ENCODE measurements at places on chromosomes 3 and 15. TPM values are rescaled to one million over a fixed set of nuclear protein-coding genes. Genes with fewer than 3 reads are reported as not detected.

The ATP8B4 gene
- total RNA-seq = 5.1 TPM

The TTLL13 gene
- 0.46 TPM for total RNA-seq

The MESP2 gene
- 0.14 TPM for total RNA-seq

The DPPA2 gene
- not detected for total RNA-seq

The GOLGA6A gene
- not detected for total RNA-seq

The GP9 gene
- not detected for total RNA-seq

The MAP2K5 gene
- 18.0 TPM for total RNA-seq

The RFTN1 gene
- total RNA-seq = 101 TPM

The SLC22A14 gene
- not detected for total RNA-seq

The ACP3 gene
- total RNA-seq = not detected

The SLCO3A1 gene
- total RNA-seq = 5.8 TPM

The TMEM41A gene
- total RNA-seq = 19.6 TPM

The CCDC9B gene
- total RNA-seq = 0.65 TPM

The FMN1 gene
- total RNA-seq = 0.09 TPM

The SOX14 gene
- not detected for total RNA-seq

The CRBN gene
- 38.4 TPM for total RNA-seq

The ZNF774 gene
- 2.0 TPM for total RNA-seq

The MYLK gene
- total RNA-seq = not detected

The AMIGO3 gene
- total RNA-seq = 0.07 TPM

The CLCN2 gene
- total RNA-seq = 4.6 TPM

The FOXL2NB gene
- not detected for total RNA-seq

The UBAP1L gene
- total RNA-seq = 2.7 TPM

The CAPN3 gene
- 2.1 TPM for total RNA-seq

The BFSP2 gene
- total RNA-seq = 0.21 TPM

The TICRR gene
- total RNA-seq = 28.9 TPM

The SCAMP2 gene
- total RNA-seq = 61.6 TPM

The EHHADH gene
- 3.3 TPM for total RNA-seq

The NANOGP8 gene
- total RNA-seq = not detected

The ITGA11 gene
- total RNA-seq = 3.2 TPM

The PAQR9 gene
- total RNA-seq = not detected

The UROC1 gene
- total RNA-seq = not detected

The IL17RB gene
- 0.69 TPM for total RNA-seq

The C3orf38 gene
- total RNA-seq = 27.4 TPM

The RASL12 gene
- total RNA-seq = not detected

The PPP1R14D gene
- not detected for total RNA-seq

The FGD5 gene
- total RNA-seq = 0.09 TPM

The ARGFX gene
- total RNA-seq = not detected

The SNTN gene
- not detected for total RNA-seq

The MYO5A gene
- total RNA-seq = 22.5 TPM

The NEK11 gene
- total RNA-seq = 1.3 TPM

The FRMD5 gene
- 0.16 TPM for total RNA-seq

The C2CD4B gene
- 0.37 TPM for total RNA-seq

The CPOX gene
- 41.9 TPM for total RNA-seq

Data from activated CD4-positive, alpha-beta T cell treated with anti-CD3 and anti-CD28 coated beads for 36 hours (primary cell).